ENCODE measurements at places on chromosomes 1 and 21.

DNA sequence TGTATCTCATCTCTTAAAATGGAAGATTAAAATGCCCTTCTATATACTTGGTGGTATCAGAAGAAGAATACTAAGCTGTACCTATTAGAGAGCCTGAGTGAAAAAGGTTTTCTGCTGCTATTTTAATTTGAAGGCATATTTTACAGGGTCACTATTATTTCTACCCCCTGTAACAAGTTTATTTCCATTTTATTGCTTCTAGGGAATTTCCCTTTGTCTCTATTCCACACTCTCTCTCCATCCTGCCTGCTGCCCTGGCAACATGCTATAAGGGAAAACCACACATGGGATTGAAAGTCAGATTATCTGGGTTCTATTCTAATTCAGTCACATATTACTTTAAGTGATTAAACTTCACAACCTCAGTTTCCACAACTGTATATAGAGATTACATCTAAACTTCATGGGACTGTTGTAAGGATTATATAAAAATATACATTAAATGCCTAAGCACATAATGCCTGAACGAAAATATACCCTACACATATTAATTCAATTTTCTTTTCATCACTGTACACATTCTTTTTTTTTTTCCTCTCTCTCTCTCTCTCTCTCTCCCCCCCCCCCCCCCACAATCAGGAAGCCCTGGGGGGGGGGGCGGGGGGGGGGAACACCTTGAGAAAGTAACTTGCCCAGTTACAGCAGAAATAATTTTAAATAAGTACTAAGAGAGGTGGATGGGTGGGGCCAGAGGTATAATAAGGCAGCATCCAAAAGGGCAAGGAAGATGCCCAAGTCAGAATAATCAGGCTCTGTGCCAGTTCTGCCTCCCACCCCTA, 51.5 kb downstream of the LUZP1 start:
- no peak for DNase-seq

- peak; percentile 68 for DNase-seq
Observed at GRCh38 chr1:51234721-51235425, 1.2 kb upstream of the RNF11 start.

- DNase-seq: peak; percentile 53
Observed at GRCh38 chr1:12415038-12415466, 185.2 kb downstream of the VPS13D start.

DNA sequence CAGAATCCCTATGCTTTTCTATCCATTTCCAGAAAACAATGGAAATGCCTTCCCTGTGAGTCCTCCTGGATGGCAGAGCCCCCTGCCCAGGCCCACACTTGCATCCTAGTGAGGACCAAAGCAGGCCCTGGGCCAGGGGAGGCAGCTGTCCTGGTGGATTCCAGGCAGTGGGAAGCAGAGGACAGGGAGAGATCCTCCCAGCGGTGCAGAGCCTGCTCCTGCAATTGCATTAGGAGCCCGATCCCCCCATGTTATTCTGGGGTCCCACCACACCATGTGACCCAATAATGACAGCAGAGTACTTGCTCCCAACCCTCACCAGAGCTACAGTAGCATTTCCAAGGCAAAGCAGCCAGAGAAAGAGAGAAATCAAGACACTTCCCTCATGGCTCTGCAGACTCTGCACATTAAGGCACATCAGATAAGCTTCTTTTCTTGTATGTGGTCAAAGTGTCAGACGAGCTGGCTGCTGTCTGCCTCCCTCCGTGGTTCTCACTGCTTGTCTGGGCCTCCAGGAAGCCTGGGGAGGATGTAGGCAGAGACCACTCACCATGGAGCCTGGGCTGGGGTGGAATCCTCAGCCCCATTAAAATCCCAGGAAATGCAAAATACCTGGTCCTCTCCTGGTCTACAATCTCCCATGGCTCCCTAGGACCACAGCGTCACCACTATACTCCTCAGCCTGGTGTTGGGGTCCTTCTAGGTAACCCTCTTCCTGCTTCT, 54.9 kb upstream of the RUNX3 start:
- DNase-seq: no peak

- DNase-seq: peak; percentile 83
Observed at GRCh38 chr1:239951511-239952140, 140.1 kb upstream of the FMN2 start.

- no peak for DNase-seq
Observed at GRCh38 chr1:90716243-90716551, 905 bp downstream of the BARHL2 start.

DNA sequence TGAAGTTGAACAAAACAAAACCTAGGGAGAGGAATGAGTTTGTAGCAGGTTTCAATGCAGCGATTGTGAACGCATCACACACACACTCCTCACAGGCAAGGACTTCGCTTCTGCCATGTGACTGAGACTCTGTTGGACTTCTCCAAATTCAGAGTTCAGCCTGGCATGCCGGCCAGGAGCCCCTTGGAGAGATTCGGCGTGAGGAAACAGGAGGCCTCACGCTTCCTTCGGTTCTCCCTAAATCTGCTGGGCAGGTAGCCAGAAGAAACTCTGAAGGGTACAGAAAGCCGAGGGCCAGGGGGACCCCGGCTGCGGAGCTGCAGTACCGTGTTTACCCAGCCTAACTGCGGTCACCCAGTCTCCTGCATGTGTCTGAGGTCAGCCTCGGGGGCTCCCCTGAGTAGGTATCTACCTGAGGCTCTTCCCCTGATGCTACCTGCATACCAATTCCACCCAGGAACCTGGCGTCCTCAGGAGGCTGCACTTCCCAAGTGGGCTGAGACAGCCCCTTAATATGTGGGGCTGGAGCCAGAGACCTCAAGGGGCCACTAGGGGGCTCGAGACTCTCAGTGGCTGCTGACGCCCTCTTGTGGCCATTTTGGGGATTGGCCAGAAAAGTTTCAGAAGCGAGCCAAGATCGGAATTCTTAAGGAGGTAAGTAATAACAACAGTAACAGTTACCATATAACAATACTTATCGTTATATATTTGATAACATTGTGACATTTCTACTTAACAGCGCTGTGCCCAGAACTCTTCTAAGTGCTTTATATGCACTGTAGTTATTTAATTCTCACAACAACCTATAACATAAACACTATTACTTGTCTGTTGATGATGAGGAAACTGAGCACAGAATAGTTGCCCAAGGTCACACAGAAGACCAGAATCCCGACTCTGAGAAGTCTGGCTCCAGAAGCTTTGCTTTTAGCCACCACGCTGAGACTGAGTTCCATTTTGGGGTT, 2.7 kb upstream of the ANXA9 start:
- peak; percentile 93 for DNase-seq

DNA sequence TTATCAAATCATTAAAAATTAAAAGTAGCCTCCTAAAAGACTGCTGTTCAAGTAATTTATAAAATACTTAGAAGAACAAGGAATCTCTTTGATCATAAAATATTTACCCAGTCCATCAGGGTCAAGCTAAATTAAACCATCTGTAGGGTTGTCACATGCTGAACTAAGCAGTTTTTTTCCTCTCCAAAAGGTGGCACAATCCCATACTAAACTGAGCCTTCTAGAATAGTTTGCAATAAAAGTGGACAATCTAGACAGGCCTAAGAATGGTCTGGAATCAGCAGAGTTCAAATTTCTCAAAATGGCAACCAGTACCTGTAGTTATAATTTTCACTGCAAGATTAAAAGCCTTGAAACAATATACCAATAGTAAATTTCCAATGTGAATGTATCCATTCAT, 194.8 kb downstream of the EIF4G3 start:
- peak; percentile 47 for DNase-seq

DNA sequence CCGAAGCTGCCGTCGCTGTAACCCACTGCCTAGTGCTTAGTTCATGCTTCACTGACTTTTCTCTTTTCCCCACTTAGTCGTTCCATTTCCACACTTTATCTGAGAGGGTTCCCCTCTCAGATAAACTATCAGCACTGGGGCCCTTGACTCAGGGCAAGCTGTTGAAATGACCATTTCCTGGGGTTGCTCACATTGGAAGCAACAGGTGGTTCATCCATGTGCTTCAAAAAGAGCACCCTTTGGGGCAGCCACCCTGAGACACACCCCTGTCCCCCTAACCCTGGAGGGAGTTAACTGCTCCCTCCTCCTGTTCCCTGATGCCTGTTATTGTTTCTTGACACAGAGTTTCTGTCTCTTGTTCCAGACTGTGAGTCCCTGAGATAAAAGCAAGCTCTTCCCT, 107.2 kb downstream of the PTPRU start:
- DNase-seq: no peak

GRCh38 chr1:202249436-202249835, 55.8 kb downstream of the LGR6 start:
- DNase-seq: no peak

DNA sequence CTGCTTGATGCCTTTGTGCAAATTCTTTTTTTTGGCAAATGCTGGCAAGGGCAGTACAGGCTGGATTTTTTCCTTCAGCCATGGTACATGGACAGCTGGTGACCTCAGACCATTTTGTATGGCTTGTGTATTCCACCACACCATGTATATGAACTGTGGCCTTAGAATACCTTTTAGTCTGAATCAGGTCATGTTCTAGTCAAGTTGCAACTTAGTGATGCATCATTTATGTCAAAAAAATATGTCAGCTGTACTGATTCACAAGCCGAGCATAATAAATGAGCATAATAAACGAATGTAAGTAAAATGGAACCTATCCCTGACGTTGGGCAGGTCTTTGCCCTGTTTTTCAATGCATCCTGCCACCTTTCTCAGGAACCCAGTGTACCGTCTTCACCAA, 219.7 kb upstream of the RUNX1 start:
- DNase-seq: no peak

DNA sequence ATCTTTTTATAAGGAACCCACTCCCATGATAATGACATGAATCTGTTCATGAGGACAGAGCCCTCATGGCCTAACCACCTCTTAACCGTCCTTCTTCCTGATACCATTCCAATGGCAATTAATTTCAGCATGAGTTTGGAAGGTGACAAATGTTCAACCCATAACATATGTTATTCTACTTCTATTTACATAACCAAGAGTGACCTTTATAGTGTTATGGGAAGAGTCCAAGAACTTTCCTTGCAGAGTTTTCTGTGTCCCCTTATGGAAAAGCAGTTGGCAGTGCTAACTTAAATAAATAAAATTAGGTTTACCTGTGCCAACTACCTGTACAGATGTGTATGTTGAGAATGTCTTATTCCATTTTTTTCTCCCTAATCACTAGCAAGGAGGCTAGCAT, 11.1 kb downstream of the MAP10 start:
- no peak for DNase-seq

- no peak for DNase-seq
Observed at GRCh38 chr1:114323959-114324661, 170.4 kb upstream of the SYT6 start.

DNA sequence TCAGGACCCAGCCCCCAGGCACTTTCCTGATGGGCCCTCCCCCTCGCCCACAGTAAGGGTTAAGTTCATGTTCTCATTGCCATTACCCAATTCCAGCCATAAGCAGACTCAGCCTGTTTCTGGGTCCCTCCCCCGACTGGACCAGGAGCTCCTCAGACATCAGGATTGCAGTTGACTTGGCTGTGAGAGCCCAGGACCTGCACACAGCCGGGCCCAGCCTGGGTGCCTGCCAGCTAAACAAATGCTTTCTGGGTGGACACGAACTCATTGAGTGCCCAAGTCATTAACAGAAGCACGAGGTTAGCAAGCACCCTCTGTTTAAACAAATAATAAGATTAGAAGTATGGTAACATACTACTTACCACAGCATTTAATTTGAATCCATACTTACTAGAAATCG, 147.9 kb upstream of the POU3F1 start:
- DNase-seq: no peak

DNA sequence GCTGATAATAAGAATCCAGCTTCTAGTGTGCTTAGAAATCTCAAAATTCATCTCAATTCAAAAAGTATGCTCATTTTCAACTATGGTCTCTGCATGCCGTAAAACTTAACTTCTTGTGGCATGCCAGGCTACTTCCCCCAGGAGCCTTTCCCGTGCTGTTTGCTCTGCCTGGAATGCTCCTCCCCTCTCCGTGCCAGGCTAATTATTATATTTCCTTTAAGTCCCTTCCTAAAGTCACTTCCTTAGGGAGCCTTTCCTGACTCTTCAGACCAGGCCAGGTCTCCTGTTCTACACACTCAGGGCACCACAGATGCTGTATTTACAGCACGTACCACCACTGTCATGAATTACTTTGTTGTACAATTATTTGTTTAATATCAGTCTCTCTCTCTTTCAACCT, 67.1 kb upstream of the PPP2R5A start:
- no peak for DNase-seq

DNA sequence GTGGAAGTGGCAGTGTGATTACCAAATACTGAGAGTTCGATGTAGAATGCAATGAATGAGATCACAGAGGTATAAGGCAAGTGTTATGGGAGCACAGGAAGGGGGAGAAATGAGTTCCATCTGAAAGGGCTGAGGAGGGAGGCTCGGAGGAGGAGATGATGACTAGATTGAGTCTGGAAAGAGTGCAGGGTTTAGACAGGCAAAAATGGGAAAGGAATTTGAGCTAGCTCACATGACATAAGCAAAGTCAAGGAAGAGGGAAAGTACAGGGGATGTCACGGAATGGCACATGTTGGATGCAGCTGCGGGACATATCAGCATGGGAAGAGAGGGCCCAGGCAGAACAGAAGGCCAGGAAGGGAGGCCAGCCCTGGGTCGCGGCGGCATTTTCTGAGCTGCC, 132.7 kb downstream of the RUNX1 start:
- peak; percentile 73 for DNase-seq

GRCh38 chr1:67958472-67958871, 92.0 kb downstream of the DIRAS3 start:
- DNase-seq: no peak

- DNase-seq: peak; percentile 32
Observed at GRCh38 chr21:16842696-16843035, 670.2 kb upstream of the CXADR start.

DNA sequence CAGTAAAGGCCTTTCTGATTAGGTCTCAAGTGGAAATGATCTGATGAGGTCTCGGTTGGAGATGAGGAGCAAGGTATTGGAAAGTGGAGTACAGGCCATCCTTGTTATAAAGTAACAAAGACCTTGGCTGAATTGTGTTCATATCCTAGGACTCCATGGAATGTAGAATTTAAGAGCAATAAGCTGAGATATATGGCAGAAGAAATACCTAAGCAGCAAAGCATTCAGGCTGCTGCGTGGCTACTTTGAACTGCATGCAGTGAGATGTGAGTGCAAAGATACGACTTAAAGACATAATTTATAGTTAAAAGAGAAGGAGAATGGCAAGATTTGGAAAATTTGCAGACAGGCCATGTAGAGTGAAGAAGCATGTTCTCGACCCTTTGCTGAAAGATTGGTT, 11.2 kb upstream of the XPR1 start:
- peak; percentile 21 for DNase-seq

GRCh38 chr1:17148950-17149608, 29.8 kb upstream of the PADI2 start:
- peak; percentile 33 for DNase-seq

GRCh38 chr1:94819945-94820746, at the start of gene SLC44A3:
TSS of gene SLC44A3 (plus strand) at chr1:94820357. CDS start at chr1:94820452, 95 bp downstream.
- DNase-seq: peak; percentile 73

GRCh38 chr21:36461918-36462486, 17.9 kb downstream of the CLDN14 start:
- DNase-seq: no peak

- DNase-seq: no peak
Observed at GRCh38 chr1:41330588-41331545, 30.4 kb upstream of the FOXO6 start.

GRCh38 chr21:45541221-45542039, 810 bp downstream of the SLC19A1 start:
- peak; percentile 74 for DNase-seq

GRCh38 chr1:108100148-108100547, 100.0 kb downstream of the SLC25A24 start:
- no peak for DNase-seq
